Lung (tissue), 17 donors: ENCODE measurements at places on chromosomes 13 and 19.
A peak's percentile ranks its signal among the peaks of the same experiment; 100 is the strongest.

GRCh38 chr13:111006506-111007031 lies 91.7 kb upstream of the ANKRD10 start:
- peak; percentile 95 for DNase-seq

- no peak for DNase-seq
Observed at GRCh38 chr13:33052506-33053280, 36.5 kb downstream of the KL start.

DNA sequence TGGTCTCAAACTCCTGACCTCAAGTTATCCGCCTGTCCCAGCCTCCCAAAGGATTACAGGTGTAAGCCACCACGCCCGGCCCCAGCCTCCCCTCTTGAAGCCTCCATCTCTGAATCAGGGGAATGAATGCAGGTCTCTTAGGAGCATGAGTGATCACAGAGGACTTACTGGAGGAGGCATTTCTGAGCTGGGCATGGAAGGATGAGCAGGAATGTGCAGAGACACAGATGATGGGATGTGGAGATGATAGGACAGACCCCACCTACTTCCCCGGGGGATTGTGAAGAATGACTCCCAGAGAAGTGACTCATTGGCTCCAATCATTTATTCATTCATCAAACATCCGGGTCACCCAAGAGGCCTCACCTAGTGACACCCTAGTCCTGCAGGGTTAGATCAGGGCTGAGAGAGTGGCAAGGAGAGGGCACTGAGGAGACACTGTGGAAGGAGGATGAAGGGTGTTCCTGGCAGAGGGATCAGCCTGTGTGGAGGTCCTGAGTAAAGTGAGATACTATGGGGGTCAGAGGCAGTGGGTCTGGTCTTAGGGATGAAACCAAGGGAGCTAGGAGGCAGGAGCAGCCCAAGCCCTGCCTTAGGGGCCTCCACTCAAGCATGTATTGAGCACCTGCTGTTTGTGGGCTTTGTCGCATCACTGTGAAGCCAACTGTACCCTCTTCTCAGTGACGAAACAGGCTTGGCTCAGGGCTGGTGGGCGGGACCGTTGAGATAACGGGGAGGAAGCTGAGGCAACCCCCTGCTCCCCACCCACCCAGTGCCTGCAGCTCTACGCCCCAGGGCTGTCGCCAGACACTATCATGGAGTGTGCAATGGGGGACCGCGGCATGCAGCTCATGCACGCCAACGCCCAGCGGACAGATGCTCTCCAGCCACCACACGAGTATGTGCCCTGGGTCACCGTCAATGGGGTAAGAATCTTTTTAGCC lies 3.0 kb downstream of the IFI30 start:
- DNase-seq: no peak

- no peak for DNase-seq
Observed at GRCh38 chr13:35814605-35815011, 316.6 kb downstream of the DCLK1 start.

DNA sequence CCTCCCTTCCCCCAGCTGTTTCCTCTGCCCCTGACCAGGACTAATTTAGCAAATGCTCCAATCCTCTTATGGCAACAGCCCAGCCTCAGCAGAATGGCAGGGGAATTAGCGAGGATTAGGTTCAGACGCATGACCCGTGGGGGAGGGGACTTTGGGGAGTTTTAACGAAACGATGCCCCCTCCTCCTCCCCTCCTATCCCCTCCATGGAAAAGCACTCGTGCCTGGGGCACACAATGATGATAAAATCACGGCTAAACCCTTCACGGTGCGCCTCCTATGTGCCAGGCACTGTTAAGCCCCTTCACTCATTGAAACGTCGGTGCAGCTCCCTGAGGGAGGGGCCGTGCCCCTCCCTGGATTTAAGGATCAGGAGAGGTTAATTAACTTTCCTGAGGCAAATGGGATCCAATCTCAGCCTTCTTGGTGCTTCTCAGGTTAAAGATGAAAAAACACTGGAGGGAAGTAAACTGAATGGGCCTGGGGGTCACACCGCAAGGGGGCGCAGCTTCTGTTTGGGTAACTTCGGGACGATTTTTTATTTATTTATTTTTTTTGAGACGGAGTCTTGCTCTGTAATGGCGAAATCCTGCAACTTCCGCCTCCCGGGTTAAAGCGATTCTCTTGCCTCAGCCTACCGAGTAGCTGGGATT lies 10.1 kb upstream of the TPRX2 start:
- DNase-seq: no peak

DNA sequence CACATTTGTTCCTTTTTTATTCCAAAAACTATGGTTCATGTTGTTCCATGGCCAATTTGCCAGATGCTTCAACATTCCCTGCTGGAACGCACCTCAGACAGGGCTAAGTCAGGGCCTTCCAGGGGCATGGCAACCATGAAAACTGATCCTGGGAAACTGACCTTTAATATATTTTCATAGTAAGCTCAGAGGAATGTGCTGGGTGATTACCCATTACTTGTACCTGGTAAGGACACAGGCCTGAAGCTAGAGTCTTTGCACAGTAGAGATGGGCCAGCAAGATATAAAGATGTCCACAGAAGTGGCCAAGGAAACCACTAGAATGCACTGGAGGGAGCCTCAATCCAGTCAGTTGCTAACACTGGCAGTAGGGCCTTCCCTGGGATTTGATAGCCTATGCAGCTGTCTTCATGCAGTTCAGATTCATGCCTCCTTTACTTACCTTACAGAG lies 353.1 kb downstream of the ENOX1 start:
- no peak for DNase-seq

- DNase-seq: no peak
Observed at GRCh38 chr19:29321116-29321515, 108.2 kb upstream of the UQCRFS1 start.

DNA sequence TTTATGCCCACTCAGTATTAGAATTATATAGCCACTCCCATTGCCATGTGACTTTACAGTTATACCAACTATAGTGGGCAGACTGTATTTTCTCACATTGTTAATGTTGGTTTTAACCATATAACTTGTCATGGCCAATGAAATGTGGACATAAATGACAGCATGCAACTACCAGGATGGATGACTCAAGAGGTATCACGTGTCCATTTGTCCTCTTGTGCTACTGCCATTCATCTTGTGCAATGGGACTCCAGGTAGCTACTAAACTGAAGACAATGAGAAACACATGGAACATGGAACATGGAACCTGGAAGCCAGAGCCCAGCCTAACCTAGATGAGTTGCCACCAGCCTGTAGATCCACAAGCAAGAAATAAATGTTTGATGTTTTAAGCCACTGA lies 242.7 kb upstream of the IPO5 start:
- no peak for DNase-seq

GRCh38 chr19:47241919-47242577 lies 11.0 kb upstream of the BBC3 start:
- no peak for DNase-seq

DNA sequence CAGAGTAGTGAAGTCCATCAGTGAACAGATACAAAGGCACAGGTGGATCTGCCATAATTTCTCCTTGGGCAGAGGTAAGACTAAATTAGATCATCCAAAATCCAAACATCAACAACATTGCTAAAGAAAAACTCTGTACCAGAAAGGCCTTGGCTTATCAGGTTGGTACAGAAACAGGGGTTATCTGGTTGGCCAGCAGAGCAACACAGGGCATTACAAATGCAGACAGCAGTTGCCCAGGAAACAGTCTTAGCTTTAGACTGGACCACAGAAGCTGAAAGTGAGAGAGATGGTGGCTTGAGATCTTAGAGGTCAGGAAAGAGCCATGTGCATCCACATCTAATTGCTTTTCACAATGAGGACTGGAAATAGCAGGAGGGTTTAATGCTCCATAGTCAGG lies 26.6 kb upstream of the DGKH start:
- DNase-seq: no peak

DNA sequence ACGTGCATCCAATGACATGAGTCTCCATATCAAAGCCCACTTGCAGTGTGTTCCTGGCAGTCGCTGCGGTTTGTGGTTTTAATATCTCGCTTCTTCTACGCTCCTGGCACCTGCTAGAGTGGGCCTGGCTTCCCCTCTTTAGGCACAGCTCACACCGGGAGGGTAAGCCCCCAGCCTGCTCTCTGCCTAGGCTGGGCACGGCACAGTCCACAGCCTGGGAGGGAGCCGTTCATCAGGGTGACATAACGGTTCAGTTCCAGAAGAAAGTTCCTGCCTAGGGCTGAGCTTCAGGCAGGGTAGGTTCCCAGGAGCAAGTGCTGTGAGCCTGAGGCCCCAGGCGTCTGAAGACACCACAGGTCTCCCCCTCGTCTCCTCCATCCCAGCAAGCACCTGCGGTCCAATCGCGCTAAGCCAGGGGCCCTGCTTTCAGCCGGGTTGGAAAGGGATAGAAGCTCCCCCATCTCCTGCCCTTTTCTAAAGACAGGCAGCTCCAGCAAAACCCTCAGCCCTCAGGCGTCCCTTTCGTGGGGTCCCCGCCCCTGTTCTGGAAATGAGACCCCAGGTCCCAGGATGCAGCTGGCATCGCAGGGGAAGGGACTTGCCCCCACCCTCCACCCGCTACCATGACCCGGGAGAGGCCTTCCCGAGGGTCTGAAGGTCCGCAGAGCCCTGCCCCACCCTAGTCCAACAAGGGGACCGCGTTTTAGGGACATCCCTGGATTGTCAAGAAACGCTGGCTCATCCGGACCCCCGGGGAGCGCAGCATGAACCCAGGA lies 121.6 kb upstream of the ZNF507 start:
- DNase-seq: peak; percentile 9

DNA sequence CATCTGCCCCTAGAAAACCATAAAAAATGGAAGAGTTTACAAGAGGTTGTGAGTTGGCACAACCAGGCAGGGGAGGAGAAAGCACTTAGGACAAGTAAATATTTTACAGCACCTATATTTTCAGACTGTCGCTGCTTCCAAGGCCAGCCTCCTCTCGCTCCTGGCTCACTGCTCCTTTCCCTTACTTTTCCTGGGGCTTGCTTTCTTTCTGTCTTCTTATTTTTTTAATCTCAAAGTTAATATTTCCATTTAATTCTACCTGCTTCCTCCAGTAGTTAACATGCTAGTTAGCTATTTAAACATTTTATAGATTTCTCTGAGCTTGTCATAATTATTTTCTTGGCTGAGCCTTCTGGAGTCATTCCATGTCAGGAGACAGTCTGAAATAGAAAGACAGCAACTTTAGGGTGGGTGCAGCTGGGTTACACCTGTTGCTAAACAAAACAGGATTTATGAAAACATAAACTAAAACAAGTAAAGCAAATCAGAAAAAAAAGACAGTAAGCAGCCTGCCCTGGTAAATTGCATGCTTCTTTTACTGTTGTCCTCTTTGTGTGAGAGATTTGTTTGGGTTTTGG lies 330.1 kb downstream of the DLEU7 start:
- DNase-seq: peak; percentile 19

DNA sequence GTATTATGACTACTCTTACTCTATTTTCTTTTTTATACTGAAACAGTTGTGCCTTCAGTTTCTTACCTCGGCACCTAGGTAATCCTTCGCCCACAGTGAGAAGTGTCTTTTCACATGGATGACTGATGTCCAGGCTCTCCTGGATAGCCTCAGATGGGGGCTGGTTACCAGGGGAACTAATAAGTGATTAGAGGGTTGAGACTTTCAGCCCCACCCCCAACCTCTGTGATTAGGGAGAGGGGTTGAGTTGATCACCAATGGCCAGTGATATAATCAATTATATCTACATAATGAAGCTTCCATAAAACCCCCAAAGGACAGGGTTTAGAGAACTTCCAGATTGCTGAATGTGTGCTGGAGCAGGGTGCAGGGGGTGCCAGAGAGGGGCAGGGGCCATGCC lies 43.0 kb upstream of the GPR183 start:
- no peak for DNase-seq

GRCh38 chr19:2618611-2619010 lies 83.9 kb downstream of the GNG7 start:
- no peak for DNase-seq

- DNase-seq: no peak
Observed at GRCh38 chr13:64165826-64166225, 2750.2 kb upstream of the PCDH20 start.

- no peak for DNase-seq
Observed at GRCh38 chr13:68007576-68007975, 777.4 kb upstream of the PCDH9 start.

GRCh38 chr19:34365463-34366401 lies 736 bp downstream of the GPI start:
- peak; percentile 46 for DNase-seq

DNA sequence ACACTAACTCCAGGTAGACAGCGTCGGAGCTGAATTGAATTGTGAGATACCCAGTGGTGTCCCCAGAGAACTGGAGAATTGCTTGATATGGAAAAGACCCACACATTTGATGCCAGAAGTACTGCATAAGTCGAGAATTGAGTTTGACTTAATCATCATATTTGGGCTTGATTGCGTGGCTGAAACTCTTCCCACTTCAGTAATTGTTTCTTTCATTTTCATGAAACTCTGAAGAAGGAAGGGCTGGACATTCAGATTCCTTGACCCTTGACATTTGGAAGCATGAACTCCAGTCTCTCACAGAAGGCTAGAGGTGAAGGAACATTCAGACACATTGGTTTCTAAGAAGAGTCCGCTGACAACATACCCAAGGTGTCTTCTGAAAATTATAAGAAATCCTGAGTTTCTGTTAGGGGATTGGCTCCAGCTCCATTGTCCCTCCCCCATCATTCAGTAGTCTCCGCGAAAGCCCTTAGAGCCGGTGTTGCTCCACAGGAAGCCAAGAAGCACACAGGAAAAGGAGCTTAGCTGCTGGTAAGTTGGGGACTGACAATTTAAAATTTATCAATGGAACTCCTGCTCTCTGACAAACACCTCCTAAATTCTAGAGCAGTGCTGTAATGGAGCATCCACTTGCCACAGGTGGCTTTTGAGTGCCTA lies at the start of gene FPR2:
TSS of gene FPR2 (plus strand) at position 484 of the 660 bp plus-strand sequence. CDS start 7,479 bp downstream, outside the sequence.
- DNase-seq: no peak

DNA sequence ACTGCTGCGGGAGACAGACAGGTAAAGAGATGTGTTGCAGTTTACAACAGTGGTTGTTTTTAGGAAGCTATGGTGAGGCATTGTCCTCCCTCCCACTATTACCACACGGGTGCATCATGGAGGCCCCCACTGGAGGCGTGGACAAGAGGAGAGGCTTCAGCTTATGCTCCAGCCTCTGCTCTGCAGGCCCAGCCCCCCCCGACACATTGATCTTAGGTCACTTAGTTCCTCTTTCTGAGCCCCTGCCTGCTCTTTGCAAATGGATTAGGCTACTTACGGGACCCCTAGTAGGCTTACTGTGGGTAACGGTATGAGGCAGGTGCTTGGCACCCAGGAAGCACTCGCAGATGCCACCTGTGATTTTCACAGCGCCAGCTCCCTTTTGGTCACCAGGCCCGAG lies 123.9 kb downstream of the SLC7A1 start:
- DNase-seq: no peak

- DNase-seq: peak; percentile 87
Observed at GRCh38 chr13:30972888-30973377, 40.5 kb downstream of the TEX26 start.

GRCh38 chr13:105058517-105058916 lies 1476.9 kb downstream of the EFNB2 start:
- DNase-seq: no peak

- peak; percentile 95 for DNase-seq
Observed at GRCh38 chr19:21474671-21475181, 30.7 kb upstream of the ZNF429 start.

- DNase-seq: peak; percentile 66
Observed at GRCh38 chr19:42295831-42296525, 6.0 kb upstream of the PRR19 start.

- DNase-seq: no peak
Observed at GRCh38 chr19:19321141-19321577, 530 bp downstream of the MAU2 start.

GRCh38 chr19:5234412-5234811 lies 106.2 kb downstream of the PTPRS start:
- DNase-seq: no peak

GRCh38 chr13:41680900-41681299 lies 223.6 kb downstream of the RGCC start:
- no peak for DNase-seq
